ENCODE measurements at places on chromosomes 16 and 17.

DNA sequence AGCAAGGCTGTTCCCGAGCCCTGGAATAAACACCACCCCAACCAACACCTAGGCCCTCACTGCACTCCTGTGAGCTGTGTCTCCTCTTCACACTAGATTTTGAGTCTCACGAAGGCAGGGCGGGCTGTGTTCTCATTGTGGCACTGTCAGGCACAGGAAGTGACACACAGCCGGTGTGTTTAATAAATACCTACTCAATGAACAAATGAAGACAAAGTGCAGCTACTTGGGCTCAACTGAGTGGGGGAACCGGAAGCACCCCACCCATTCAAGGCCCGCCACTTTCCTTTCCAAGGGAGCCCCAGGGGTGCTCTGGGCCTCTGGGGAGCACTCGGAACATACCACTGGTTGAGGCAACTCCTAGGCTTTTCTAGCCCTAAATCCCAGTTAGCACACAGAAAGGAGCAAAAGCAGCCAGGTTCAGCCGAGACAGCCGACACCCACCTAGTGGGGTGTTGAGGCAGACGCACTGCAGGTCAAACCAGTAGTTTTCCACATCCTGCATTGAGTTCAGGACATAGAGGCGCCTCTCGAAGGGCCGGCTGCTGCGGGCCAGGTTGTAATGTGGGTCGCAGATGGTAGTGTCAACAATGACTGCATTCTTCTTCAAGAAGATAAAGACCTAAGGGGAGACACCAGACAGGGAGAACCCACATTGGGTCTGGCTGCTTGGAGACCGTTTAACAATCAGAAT, 57.7 kb downstream of the GTF3C1 start:
- no peak for DNase-seq

DNA sequence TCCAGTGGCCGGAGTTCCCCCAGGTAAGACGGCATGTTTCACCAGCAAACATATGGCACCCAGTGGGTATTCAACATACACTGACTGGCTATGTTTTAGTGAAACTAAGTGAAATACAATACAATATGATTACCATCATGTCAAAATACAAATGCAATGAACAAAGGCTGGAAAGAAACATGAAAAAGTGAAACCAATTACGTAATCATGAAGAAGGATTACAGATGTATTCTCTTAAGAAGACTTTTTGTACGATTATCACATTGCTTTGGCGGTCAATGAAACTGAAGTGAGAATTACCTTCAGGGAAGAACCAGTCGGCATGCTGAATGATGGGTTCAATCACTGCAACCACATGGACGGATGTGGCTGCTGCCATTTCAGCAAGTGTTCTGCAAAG, 71.7 kb downstream of the ARHGAP17 start:
- DNase-seq, result no peak

DNA sequence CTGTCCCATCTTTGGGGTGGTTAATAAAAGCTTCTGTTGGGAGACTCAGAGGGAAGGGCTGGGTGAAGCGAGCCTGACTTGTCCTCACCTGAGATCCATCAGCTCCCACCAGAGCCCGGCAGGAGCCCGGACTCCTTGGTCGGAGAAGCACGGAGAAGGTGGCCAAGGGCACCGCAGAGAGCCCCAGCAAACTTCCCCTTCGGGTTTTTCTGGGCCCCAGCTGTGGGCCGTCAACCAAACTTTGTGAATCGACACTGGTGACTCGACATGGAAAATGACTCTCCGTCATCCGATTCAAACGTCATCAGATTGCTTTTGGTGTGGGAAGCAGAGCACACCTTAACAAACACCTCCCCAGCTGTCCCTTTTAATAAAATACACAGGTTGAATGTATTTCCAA, 21.4 kb downstream of the ENPP7 start:
- DNase-seq, result no peak

- no peak for DNase-seq
Measured at GRCh38 chr16:13811834-13812233, 108.1 kb upstream of the ERCC4 start.

DNA sequence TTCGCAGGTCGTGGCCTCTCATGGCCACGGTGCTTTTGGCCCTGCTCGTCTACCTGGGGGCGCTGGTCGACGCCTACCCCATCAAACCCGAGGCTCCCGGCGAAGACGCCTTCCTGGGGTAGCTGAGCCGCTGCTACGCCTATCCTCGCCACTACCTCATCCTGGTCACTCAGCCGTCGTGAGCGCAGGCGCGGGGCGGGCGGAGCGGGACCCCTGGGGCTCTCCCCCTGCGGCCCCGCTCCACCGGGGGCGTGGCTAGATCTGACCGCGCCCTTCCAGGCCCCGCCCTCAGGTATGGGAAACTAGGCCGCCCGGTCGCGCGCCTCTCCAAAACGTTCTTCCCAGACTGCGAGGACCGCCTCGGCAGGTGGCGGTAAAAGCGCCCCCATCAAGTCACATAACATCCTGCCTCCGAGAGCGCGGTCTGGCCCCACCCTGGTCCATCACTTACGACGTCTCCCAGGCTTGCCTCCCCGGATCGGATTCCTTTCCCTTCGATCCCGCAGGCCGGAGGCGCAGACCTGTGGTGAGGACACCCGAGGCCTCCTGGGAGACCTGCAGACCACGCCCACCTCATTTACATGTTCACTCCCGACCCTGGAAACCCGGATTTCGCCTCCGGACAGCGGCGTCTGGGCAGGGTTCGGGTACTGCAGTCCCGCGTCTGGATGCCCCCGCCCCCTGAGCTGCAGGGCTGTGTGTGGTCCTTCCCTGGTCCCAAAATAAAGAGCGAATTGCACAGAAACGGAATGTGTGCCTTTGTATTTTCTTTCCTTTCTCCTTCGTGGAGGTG, 91.5 kb upstream of the TMEM97 start:
- DNase-seq, result peak; percentile 24

GRCh38 chr16:23062524-23062923, 86.7 kb downstream of the USP31 start:
- no peak for DNase-seq

- no peak for DNase-seq
Measured at GRCh38 chr16:85856079-85856478, 42.9 kb upstream of the IRF8 start.

- DNase-seq, result no peak
Measured at GRCh38 chr16:57318240-57318970, 33.9 kb upstream of the PLLP start.

GRCh38 chr16:24279982-24280515, 23.9 kb downstream of the CACNG3 start:
- no peak for DNase-seq

GRCh38 chr17:39591958-39592954, 15.5 kb downstream of the NEUROD2 start:
- peak; percentile 44 for DNase-seq

DNA sequence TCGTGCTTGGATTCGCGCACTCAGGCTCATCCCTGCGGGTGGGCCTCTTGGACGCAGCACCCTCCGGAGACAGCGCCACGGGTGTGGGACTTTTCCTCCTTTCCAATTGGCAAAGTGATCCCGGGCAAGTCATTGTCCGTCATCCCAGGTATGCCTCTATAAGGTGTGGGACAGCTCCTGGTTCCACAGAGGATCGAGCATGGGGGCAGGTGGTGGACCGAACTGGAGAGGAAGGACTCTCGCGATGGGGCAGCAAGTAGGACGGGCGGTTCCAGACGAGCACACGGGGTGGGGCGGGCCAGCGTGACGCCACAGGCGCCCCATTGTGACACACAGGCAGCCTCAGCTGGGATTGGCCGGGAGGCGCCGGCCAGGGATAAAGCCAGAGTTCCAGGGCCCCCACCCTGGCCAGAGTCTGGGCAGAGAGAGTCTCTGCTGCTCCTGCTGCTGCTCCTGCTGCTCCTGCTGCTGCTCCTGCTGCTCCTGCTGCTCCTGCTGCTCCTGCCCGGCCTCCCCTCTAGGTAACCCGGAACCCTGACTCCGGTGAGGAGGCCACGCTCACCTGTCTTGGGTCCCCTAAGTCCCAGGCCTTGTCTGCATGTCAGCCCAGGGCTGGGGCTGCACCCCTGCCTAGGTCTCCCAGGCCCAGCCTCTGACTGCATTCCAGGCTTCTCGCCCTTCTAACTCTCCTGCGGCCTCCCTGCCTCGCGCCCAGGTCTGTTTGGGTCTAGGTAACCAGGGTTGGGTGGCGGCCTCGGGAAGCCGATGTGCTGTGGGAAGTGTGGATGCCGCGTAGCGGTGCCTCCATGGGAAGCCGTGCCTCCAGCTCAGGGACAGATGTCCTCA, 38.5 kb upstream of the SLC47A1 start:
- DNase-seq, result no peak

GRCh38 chr16:70444249-70445063, 5.6 kb upstream of the ST3GAL2 start:
- DNase-seq, result no peak

DNA sequence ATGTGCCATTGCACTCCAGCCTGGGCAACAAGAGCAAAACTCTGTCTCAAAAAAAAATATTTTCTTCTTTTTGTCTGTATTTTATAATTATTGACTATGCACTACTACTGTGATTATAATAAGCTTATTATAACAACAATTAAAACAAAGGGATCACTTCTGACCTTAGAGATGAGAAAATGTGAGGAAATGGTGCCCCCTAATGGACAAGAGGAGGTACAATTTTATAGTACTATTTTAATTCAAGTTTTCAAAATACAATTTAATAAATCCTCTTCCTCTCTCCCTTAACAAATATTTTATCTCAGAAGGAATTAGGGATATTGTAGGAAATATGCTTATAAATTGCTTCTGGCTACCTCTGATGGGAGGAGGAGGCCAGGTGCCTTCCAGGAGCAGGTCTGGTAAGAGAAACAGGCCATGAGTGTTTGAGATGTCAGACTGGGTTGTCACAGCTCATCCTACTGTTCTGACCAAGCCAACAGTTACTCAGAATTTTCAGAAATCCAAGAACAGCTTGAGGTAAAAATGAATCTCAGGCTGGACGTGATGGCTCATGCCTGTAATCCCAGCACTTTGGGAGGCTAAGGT, 14.0 kb downstream of the VPS53 start:
- DNase-seq, result no peak

GRCh38 chr17:29761040-29761761, 138.5 kb upstream of the CORO6 start:
- peak; percentile 94 for DNase-seq

- peak; percentile 55 for DNase-seq
Measured at GRCh38 chr16:56625943-56626654, 518 bp downstream of the MT1E start.

GRCh38 chr17:50355336-50355700, 9.4 kb downstream of the XYLT2 start:
- DNase-seq, result no peak

DNA sequence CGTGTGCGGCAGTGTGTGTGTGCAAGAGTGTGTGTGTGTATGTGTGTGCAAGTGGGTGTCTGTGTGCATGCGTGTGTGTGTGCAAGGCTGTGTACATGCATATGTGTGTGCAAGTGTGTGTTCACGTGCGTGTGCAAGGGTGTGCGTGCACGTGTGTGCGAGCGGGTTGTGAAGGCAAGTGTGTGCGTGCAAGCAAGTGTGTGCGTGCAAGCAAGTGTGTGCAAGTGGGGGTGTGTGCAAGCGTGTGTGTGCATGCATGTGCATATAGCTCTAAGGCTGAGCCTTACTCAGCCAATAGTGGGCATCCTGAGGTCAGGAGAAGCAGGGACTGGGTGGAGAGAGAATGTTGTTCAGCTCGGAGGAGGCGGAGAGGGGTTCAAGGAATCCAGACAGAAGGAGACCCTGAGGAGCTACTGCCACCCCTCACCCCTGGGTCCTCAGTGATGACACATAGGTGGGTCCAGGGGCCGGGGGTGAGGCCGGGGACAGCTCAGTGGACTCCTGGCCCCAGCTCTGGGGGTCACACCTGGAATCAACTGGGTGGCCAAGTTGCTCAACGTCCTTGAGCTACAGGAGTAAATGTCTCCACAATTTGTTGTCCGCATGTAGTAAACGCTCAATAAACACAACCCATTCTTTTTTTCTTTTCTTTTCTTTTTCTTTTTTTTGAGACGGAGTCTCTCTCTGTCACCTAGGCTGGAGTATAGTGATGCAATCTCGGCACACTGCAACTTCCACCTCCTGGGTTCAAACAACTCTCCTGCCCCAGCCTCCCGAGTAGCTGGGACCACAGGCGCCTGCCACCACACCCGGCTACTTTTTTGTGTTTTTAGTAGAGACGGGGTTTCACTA, 1.8 kb downstream of the PRR29 start:
- DNase-seq, result no peak

- no peak for DNase-seq
Measured at GRCh38 chr16:47973552-47973951, 182.2 kb downstream of the ABCC12 start.

DNA sequence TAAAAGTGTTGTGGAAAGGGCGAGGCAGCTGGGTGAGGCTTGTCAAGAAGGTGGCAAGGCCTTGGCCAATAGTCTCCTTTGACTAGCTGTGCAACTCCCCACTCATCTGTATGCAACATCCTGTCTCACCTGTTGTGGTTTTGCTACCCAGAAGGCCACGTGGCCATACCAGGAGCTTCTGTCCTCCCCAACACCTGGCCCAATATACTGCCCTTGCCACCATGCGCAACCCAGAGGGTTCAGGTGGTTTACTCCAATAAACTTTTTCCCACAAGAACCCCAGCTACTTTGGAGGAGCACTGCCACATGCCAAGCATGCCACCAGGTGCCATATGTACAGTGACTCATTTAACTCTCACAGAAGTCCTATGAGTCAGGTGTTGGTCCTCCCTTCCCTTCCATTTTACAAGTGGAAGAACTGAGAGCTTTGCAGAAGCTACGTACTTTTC, 10.2 kb downstream of the MYO19 start:
- no peak for DNase-seq

GRCh38 chr16:31198207-31198882, 4.2 kb downstream of the PYCARD start:
- DNase-seq, result no peak

DNA sequence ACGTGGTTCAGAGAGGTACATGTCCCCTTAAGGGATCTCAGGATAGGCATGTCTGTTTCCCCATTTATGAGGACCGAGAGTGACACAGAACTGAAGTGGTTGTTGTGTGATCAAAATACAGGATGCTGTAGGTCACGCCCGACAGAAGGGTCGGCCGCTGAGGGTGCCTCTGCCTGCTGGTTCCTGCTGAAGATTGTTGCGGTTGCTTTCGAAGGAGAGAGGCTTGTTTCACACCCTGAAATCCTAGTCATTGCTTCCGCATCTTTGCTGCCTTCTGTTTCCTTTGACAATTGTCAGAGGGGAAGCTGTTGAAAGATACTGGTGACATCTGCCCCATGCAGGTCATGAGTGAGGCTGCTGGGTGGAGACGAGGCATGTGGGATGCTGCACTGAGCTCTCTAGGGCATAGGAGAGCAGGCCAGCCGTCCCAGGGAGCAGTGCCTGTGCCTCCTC, 3.8 kb upstream of the NAT9 start:
- peak; percentile 38 for DNase-seq

DNA sequence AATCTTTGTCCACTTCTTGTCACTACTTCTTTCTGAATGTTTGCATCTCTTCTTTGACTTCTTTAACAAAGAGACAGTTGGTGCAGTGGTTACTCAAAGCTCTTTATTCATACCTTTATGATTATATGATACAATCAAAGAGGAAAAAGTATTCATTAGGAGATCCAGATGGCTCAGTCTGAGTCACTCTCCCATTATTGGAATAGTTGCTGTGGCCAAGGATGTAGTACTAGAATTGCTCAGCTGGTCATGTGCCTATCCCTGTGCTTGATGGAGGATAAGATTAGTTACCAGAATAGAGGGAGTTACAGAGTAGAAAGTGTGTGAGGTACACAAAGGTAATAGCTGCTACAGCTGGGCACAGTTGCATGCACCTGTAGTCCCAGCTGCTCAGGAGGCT, 18.3 kb downstream of the BCAS3 start:
- DNase-seq, result no peak
